A549 (cell line): ENCODE measurements at places on chromosomes 2 and 18.

- DNase-seq: no peak
Observed at GRCh38 chr2:225165052-225165451, 122.8 kb upstream of the DOCK10 start.

- no peak for DNase-seq
Observed at GRCh38 chr2:140136861-140137260, 1356.7 kb upstream of the NXPH2 start.

DNA sequence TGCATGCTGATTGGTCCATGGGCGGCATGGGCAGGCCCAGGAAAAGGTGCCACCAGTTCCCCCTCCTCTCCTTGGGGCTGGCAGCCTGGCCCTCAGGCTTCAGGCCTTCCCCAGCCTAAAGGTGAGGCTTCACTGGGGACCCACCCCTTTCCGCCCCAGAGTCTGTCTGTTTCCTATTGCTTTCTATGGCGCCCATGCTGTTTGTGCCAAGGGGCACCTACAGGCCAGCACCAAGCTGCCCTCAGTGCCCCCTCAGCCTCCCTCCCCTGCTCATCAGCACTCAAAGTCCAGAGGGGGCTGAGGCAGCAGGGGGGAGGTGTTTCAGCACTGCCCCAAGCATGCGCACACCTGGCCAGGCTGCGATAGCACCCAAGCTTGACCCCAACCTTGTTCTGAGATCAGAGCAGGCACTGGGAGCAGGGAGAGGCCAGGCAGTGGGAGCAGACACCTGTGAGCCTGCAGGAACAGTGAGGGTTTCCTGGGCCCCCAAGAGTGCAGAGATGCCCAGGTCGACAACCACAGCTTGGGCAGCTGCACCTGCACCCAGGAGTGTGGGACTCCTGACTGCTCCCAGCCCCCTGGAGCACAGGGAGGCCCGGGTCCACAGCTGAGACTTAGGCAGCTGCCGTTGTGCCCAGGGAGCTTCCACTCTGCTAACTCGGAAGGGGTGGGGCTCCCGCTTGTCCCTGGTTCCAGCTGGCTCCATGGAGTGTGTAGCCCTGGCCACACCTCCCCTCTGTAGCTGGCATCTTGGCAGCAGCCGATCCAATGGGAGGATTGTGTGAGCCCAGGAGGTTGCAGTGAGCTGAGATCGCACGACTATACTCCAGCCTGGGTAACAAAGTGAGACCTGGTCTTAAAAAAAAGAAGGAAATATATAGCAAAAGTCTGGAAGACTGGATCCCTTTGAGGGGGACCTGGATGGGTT, 69.1 kb downstream of the NCAPH start:
- DNase-seq: no peak

DNA sequence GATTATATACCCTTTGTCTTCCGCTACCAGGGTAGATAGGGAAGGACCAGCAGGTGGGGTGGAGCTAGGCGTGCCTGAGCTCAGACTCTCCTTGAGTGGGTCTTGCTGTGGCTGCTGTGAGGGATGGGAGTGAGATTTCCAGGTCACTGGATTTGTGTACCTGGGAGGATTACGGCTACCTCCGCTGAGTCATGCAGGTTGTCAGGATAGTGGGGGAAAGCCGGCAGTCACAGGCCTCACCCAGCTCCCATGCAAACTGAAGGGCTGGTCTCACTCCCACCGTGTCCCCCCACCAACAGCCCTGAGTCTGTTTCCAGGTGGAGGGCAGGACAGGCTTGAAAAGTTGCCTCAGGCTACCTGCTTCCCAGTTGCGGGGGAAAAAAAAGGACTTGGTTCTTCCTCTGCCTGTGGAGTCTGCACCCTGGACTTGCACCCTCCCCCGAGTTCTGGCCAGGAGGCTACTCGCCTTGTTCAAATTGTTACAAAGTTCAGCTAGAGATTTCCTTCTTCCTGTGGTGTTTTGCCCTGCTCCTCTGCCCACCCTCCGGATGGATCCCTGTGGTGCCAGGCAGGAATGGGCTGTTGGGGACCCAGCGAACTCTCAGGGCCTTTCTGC, 268.3 kb downstream of the VAPA start:
- DNase-seq: no peak

GRCh38 chr2:143026411-143027054, 102.7 kb upstream of the ARHGAP15 start:
- no peak for DNase-seq
